ENCODE measurements at places on chromosomes 2 and 18.
A peak's percentile ranks its signal among the peaks of the same experiment; 100 is the strongest.

DNA sequence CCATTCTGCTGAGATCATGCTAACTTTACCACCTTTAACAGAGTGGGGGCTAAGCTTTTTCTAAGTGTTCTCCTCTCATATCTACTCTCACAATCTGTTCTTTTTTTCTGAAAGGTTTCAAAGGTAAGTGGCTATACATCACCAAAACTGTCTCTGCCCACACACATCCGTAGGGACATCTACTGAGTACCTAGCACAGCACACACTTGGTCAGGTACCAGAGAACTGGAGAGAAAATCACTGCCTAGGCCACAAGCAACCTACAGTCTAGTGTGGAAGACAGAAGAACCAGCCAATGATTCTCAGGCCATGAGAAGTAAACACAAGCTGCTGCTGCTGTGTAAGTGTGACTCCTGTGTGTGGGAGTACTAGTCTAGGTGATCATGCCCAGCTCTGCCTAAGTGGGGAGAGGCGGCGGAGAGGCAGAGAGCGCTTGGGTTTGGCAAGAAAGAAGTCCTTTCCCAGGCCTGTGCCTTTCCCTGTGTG lies 176.1 kb upstream of the ZFP36L2 start:
- DNase-seq = no peak

- DNase-seq = no peak
These were observed 172.0 kb downstream of the MC4R start for GRCh38 chr18:60200558-60200957.

GRCh38 chr2:131040661-131041401 lies 52.4 kb downstream of the FAM168B start:
- DNase-seq = no peak

DNA sequence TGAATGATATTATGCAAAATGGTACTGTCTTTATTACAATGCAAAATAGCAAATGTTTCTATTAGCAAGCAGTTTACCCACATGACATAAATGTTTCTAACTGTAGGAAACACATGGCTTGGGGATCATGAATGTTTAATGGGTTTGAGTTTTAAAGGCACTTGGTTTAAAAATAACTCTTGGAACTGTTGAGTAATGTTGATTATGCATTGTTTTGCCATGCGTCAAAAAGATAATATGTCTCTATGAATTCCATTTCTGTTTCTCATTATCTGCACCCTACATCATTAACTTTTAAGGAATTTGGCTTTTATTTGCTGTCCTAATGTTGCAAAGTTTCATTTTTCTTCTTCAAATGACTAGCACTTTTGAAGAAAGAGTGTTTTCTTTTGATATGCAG lies 1355.5 kb downstream of the SUCLG1 start:
- DNase-seq = no peak

DNA sequence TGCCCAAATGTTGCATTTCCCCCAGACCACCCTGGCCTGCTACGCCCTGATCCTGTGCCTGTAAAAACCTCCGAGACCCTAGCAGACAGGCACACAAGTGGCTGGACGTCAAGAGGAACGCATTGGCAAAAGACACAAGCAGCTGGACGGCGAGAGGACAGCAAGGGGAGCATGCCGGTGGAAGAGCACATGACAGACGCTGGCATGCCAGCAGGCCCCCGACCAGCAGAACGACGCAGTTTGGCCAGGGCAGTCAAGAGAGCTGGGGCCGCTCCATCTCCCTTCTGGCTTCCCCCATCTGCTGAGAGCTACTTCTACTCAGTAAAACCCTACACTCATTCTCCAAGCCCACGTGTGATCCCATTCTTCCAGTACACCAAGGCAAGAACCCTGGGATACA lies 42.1 kb downstream of the SAP130 start:
- no peak for DNase-seq

DNA sequence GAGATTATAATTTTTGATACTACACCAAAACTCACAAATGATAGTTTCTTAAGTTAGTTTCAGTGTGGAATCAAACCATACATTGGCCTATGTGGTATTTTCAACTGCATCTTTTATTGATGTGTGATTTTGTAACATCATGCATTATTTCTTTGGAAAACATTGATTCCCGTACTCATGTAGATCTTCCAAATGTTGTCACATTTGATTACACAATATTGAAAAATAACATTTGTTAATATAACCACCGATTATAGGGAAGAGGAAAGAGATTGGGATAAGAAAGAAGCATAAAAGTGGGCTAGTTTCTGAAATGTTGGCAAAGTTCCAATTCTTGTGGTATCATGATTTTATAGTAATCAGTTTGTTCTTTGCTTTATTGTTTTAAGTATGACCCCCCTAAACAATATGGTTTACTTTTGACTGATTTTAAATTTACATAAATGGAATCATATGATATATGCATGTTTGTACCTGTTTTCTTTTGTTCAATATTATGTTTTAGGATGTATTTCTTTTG lies 117.2 kb upstream of the OTX1 start:
- no peak for DNase-seq

GRCh38 chr18:61637905-61638595 lies 254.8 kb downstream of the RNF152 start:
- DNase-seq = no peak

- no peak for DNase-seq
These were observed 48.8 kb downstream of the ANKRD44 start for GRCh38 chr2:197261808-197262226.

- DNase-seq = no peak
These were observed 3.1 kb downstream of the SLC5A7 start for GRCh38 chr2:107989445-107989844.

DNA sequence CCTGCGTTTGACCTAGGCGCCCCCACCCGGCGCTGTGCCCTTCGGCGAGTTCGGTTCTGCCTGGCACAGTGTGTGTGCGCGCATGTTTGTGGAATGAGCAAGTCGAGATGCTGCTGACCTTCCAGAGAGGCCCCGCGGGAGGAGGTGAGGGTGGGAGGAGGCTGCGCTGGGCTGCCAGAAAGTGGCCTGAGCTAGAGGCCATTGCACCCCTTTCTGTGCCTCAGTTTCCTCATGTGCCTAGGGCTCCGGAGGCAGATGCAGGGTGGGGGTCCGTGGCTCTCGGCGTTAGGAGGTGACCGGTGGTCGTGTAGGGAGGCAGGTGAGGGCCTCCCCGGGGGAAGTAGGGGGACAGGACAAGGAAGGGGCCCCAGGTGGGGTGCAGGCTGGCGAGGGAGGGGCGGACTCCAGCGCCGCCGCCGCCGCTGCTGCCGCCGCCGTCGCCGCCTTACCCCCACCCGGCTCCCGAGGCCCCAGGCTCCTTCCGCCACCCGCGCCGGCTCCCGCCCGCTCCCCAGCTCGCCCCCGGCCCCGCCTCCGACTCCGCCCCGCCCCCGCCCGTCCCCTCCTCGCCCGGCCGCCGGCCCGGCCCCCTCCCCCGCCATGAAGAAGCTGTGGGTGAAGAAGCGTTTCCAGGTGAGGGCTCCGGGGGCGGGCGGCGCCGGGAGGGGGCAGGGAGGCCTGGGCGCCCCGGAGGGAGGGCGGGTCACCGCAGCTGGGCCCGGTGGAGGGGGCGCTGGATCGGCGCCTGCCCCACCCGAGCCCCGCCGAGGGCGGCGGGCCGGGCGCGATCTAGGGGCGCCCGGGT lies 7.0 kb downstream of the SPEG start:
- peak; percentile 85 for DNase-seq

GRCh38 chr2:125397535-125398251 lies 1258.3 kb upstream of the GYPC start:
- DNase-seq = no peak

DNA sequence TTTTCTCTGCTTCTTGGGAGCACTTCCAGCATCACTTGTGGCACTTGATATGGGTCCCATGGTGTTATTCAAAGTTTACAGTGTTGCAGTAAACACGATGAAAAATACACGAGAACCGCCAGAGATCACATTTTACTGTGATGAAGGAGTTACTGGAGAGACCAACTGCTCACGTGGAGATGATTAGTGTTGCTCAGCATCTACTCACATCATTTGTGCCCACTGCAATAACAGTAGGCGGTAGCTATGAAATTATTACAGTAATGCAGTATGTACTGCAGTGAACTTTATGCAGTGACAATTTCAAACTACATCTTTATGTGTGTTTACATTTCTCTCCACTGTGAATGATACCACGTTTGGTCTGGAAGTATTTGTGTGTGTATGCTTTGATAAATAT lies 93.5 kb downstream of the SLC4A3 start:
- DNase-seq = no peak

DNA sequence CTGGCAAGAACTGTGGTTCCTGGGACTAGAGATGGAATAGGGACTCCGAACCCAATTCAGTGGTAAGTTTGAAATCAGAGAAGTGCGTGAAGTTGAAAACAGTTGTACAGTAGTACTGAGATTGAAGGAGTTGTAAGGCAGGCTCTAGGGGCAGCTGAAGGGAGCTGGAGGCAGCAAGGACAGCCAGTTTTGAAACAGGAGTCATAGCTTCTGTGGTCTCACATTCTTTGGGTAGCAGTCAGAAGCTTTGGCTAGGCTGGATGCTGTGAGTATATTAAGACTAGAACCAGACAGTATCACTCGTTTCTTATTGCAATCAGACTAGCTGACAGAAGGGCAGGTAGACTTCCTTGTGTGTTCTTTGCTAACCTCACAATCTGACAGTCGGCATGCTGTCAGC lies 64.5 kb upstream of the ADAM23 start:
- DNase-seq = no peak

- DNase-seq = no peak
These were observed 24.6 kb upstream of the B3GNT7 start for GRCh38 chr2:231370749-231371429.

- no peak for DNase-seq
These were observed 144.4 kb downstream of the MBP start for GRCh38 chr18:76988031-76988826.

DNA sequence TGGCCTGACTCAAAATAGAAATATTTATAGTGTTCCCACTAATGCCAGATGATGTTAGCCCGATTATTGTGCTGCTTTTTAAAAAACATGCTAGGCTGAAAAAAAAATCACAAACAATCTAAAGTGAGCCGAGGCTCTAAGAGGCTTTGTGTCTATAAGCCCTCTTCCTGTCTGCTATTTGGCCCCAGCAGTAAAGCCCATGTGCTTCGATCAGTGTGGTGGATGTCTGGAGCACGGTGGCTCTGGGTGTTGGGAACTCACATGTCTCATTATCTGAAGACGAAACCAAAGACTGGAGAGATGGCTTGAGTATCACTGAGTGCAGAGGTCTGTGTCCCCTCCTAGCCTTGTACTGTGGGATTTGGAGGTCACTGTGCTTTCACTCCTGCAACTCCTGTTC lies 55.1 kb downstream of the INO80C start:
- no peak for DNase-seq

GRCh38 chr2:111919365-111919764 lies 21.0 kb downstream of the MERTK start:
- no peak for DNase-seq

DNA sequence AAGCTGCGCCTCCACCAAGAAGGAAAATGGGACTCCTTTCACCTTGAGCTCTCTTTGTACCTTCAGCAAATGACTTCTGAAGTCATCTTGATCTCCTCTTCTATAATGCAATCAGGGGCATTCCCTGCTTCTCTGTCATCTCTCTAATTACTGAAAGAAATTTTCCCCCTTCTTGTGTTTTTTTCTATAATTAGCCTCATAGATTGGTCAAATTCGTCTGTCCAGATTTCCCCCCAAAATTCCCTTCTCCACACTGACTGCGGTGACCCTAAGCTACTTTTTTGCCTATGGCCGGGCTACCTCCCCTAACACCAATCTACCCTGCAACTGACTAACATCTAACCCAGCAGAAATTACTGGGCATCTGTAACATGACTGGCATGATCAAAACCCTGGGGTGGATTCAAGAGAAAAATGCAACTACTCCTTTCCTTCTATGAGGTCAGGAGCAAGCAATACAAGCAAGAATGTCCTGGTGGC lies 168.6 kb downstream of the BCL2 start:
- no peak for DNase-seq

GRCh38 chr18:62894681-62895390 lies 179.5 kb downstream of the PHLPP1 start:
- DNase-seq = no peak

DNA sequence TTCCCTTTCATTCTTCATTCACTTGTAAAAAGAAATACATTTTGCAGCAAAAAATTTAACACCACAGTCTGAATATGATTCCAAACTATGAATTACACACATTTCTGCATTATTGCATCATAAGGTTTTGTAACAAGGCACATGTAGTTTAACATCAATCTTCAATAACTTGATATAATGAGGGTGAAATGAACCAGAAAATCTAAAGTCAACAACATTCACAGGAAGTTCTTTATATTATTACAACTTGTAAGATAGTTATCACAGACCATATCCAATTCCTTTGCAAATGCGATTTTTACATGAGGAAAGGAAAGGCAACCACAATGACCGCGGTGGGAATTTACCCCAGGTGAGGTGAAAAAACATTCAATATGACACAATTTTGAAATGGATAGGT lies 213.3 kb downstream of the NAPG start:
- DNase-seq = no peak

GRCh38 chr2:159942146-159942545 lies 120.3 kb downstream of the PLA2R1 start:
- no peak for DNase-seq

DNA sequence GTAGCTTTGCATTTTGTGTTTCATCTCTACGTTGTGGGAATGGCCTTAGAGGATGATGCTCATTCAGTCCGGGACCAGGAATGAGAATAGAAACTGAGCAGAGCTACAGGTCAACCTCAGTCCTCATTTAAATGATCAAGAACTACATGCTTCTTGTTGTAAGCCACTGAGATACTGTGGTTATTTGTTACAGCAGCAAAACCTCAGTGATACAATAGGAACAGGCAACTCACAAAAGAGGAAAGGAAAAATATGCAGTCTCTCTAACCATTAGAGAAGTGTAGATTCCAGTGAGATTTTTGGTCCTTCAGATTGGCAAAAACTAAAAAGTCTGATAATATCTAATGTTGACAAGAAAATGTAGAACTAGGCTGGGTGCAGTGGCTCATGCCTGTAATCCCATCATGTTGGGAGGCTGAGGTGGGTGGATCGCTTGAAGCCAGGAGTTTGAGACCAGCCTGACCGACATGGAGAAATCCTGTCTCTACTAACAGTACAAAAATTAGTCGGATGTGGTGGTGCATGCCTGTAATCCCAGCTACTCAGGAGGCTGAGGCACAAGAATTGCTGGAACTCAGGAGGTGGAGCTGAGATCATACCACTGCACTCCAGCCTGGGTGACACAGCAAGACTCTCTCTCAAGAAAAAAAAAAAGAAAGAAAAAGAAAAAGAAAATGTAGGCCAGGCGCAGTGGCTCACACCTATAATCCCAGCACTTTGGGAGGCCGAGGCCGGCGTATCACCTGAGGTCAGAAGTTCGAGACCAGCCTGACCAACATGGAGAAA lies 13.3 kb downstream of the CHCHD5 start:
- no peak for DNase-seq

- no peak for DNase-seq
These were observed 214.6 kb downstream of the SETBP1 start for GRCh38 chr18:44895176-44895798.

GRCh38 chr2:206296128-206296527 lies 21.7 kb downstream of the ZDBF2 start:
- no peak for DNase-seq

GRCh38 chr2:234805836-234806235 lies 146.0 kb upstream of the SH3BP4 start:
- DNase-seq = no peak

GRCh38 chr18:24089515-24090337 lies 49.1 kb upstream of the CABYR start:
- no peak for DNase-seq

- no peak for DNase-seq
These were observed 119.6 kb downstream of the DDX1 start for GRCh38 chr2:15711126-15711860.

All from nephron progenitor cell (in vitro differentiated cells).